Posterior cingulate gyrus (tissue), 11 donors: ENCODE measurements at places on chromosomes 5 and 9.

- DNase-seq = no peak
Observed at GRCh38 chr9:99419070-99419469, 197.0 kb downstream of the SEC61B start.

- DNase-seq = no peak
Observed at GRCh38 chr9:90872835-90873294, 71.2 kb downstream of the SYK start.

- no peak for DNase-seq
Observed at GRCh38 chr9:33082538-33083326, 6.3 kb upstream of the SMU1 start.

DNA sequence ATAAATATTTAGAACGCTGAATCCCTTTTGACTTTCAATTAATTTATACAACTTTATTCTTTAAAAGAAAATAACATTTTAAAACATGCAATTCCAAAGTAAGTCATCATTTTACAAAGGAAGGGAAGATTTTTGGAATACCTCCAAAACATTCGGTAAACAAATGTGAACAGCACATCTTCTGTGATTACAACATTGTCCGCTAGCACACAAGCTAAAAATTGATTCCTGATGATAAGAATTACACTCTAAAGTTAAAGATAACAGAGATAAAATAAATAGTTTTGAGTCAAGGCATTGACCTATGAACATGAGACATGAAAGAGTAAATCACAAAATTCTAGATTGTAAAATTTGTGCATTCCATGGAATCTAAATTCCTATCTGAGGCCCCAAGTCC is 56.2 kb upstream of the TRAF1 start:
- DNase-seq = no peak
